ENCODE measurements at places on chromosomes 11 and 22.

GRCh38 chr11:33463059-33463458, 205.9 kb downstream of the HIPK3 start:
- DNase-seq = no peak

- DNase-seq = no peak
Observed at GRCh38 chr11:129910360-129910759, 15.0 kb upstream of the NFRKB start.

DNA sequence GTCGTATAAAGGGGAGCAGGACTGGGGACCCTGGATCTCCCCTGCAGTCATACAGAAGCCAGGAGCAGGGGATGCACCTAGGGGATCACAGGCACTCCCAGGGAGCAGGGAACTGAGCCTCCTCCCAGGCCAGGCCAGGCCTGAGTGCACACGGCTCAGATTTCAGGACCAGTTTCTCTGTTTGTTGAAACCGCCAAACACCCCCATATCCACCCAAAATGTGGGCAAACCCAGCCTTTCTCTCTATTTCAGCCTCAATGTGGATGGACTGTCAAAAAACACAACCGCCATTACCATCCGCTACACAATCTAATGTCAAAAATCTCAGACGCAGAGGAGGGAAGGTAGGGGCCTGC, 17.5 kb downstream of the MN1 start:
- DNase-seq = no peak

DNA sequence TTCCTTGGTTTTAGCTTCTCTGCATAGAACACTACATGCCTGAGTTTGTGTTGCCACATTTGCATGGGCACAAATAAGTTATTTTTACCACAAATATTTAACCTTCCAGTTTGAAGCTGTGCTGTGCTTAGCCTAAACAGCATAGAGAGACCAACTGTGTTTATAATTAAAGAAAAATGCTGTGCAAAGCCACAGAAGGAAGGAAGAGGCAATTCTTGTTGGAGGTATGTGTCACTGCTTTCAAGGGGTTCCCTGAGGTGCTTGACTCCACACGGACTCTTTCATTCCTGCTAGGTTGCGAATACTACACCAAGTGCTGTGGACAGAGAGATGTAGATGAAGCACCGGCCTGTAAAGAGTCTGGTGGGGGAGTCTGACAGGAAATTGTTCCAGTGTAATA, 47.6 kb upstream of the OLFML1 start:
- no peak for DNase-seq

- no peak for DNase-seq
Observed at GRCh38 chr22:45516163-45516562, 13.5 kb downstream of the FBLN1 start.

DNA sequence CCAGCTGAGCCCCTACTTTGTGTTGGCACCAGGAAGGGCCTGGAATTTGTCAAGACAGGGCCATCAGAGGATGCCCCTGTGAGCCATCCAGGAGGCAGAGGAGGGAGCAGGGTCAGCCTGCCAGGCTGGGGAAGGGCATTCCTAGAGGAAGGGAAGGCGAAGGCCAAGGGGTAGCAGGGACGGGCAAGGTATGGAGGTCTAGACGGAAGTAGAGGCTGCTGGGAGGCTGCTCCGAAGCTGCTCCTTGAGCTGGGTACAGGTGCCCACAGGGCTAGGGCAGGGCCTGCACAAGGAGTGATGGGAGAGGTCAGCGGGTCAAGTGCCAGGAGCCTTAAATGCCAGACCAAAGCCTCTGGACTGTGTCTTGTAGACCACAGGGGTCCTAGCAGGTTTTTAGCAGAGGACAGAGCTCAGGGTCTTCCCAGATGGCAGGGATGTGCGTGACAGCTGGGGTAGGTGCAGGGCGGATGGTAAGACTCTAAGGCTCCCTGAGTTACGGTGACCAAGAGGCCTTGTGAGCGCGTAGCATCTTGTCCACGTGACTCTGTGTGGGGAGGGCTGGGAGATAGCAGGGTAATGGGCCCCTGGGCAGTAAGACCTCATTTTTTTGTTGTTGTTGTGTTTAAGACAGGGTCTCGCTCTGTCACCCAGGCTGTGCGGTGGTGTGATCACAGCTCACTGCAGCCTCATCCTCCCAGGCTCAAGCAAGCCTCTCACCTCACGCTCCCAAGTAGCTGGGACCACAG, 31.7 kb upstream of the CSNK1E start:
- no peak for DNase-seq

DNA sequence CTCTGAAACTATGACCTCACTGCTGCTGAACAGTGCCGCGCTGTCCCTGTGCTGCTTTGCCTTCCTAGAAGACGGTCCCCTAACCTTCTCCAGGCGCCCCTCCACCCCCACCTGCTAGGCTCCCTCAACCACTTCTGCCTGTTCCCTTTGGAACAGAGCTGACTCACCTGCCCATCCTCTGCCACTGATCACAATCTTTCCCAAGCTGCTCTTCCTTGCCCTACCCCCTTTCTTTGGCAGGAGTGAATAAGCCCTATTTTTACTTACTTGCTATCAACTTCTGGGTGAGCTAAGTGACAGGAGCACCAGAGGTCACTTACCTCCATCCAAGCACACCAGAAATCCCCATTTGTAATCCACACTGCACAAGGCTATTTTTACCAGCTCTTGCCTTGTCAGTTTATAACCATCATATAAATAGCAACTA, 116.0 kb upstream of the BID start:
- no peak for DNase-seq

DNA sequence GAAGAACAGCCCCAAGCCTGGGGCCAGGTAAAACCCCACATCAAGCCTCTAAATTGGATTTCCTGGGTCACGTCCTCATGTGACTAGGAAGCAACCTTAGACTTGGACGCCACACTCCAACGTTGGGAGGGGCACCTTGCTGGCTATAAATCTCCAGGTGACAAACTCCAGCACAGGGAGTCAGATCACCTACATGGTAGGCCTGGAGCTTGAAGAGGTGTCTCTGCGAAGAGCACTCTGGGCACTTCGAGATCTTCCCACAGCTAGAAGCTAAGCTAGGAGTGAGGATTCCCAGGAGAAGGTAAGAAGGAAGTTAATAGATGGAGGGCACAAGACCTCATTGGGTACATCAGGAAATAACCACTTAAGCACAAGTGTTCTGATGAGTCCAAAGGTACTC, 77.1 kb upstream of the GNAZ start:
- no peak for DNase-seq

- no peak for DNase-seq
Observed at GRCh38 chr11:63920126-63920938, 3.4 kb upstream of the RCOR2 start.

GRCh38 chr11:2612884-2613571, 86.8 kb downstream of the KCNQ1OT1 start:
- DNase-seq = no peak

GRCh38 chr11:105004021-105004420, 18.9 kb downstream of the CASP5 start:
- DNase-seq = no peak

DNA sequence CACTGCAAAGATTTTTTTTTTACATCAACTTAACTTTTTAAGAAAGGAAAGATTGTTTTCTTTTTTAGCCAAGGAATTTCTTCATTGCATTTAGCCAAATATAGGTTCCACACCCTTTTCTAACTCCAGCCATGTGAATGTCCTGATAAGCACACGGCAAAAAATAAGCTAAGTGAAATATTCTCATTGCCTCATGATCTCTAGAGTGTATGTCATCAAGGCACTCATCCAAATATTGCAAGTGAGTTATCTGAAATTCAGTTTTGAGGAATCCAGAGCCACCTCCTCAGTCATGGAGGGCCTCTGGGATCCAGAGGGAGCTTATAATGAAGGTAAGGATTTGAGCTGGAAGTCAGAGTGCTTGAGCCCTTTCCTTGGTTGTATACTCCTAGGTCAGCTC, 80.0 kb downstream of the BLID start:
- DNase-seq = no peak

DNA sequence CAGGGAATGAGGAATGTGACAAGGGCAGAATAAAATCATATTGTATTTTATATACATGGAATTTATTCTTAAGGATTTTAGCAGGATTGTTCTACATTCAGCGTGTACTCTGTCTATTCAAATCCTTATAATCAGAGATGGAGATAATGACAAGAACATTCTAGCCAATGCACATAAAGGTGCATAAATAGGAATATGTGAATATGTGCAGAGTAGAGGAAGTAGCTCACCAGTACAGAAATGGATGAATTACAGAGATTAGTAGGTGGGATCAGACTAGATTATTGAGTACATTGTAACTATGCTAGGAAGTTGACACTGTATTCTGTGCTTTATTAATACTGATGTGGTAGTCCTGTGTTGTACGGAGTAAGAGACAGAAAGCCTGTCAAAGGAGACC, 1308.8 kb downstream of the FAM181B start:
- DNase-seq = no peak

GRCh38 chr11:106173291-106173690, 95.8 kb downstream of the AASDHPPT start:
- DNase-seq = no peak

- no peak for DNase-seq
Observed at GRCh38 chr11:81092522-81092921, 1641.1 kb downstream of the FAM181B start.

DNA sequence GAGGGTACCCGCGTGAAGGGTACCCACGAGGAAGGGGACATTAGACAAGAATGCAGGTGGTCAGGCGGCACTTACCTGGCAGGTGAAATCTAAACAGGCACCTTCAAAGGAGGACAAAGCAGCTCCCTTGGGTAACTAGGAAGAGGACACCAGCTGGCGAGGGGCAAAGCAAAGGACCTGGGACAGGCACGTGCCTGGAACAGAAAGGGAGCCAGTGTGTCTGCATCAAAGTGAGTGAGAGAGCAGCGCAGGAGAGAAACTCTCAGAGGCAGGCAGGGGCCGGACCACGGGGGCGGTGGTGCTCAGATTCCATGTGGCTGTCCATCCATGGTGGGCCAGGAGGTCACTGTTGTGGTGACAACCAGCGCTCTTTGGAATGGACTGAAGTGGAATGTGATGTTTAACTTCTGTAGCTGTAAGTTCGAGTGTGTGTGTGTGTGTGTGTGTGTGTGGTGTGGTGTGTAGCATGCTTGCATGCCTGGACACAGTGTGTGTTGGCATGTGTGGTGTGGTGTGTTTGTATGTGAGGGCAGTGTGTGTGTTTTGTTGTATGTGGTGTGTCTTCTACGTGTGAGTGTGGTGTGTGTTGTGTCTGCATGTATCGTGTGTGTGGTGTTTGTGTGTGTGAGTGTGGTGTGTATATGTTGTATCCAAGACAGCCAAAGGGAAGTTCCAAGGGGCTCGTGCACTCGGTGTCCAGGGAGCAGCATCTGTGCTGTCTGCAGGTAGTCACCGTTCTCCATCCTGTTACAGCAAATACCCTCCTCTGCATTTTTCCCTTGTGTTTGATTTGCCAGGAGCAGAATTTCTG, 86.4 kb downstream of the CDKN1C start:
- peak; percentile 11 for DNase-seq

DNA sequence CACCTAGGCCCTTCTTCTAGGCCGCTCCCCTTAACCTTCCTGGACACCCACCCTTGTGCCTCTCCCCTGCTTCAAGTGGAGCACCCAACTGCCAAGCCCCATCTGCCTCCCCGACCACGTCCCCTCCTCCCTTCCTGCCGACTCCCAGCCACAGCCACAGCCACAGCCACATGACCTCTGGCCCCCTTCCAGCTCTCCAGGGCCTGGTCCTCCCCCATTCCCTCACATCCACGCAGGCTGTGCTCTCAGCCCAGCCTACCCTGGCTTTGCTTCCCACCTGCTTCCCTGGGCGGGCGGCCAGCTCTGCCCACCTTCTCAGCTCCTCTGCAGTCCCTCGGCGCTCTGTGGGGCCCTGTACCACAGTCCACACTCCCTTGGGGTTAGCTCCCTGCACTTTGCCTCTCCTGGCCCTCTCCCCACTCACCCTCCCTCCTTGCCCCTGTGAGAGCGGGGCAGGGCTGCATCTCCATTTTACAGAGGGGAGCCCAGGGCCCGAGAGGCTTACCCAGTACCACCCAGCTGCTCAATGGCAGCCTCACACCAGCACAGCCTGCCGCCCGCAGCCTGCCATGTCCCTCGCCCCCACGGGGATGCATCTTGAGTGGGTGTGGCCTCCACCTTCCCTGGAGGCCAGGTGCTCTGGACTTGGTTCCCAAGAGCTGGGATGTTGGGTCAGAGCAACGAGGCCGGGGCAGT, 20.3 kb downstream of the PARVG start:
- DNase-seq = no peak

DNA sequence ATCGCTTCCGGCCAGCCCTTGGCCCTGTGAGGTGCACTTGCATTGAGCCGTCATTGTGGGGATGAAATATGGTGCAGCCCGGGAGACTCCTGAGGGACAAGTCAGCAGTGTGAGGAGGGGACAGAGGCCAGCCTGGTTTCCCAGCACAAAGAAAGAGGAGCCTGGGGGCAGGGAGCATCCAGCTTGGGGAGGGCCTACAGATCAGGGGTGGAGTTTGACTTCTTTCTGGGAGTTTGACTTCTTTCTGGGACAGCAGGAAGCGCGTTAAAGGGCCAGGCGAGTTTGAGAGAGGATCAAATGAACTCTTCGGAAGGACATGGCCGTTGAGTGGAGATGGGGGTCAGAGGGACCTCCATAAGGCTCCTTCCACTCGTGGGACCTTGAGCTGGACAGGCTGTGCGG, 91.9 kb downstream of the LRRC32 start:
- no peak for DNase-seq

- DNase-seq = no peak
Observed at GRCh38 chr11:118169300-118170140, 6.9 kb downstream of the SCN2B start.

DNA sequence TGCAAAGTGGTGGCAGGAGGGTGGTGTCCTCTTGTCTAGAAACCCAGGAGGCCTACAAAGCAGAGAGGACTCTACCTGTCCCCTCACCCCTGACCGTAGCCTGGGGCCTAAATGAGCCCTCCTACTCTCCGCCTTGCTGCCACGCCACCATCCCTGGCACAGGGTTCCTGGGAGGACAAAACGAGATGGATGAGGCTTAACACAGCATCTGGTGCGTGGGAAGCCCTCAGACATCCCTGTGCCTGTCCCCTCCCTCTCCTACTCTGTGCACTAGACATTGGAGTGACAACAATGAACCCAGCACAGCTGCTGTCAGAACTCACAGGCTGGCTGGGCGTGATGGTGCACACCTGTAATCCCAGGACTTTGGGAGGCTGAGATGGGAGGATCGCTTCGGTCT, 36.4 kb upstream of the DKK3 start:
- DNase-seq = no peak

GRCh38 chr22:19085233-19085718, 36.9 kb downstream of the DGCR2 start:
- DNase-seq = no peak

GRCh38 chr11:20876738-20877137, 207.4 kb downstream of the NELL1 start:
- no peak for DNase-seq

DNA sequence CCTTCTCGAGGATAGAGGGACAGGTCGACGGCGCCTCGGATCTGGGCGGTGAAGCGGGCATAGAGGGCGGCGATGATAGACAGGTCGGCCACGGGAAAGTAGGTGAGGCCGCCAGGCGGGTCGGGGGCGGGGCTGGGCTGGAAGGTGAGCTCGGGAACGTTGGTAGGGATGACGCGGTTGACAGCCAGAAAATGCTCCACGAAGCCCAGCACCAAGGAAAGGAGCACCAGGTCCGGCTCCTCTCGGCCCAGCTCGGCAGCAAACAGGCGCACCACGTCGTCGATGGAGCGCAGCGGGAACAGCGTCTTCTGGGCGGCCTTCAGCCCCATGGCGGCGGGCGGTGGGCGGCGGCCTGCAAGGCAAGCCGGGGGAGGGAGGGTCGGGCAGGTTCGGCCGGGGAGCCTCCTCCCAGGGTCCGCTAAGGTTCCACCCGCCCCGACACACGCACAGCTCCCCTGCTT, 540 bp downstream of the MEN1 start:
- no peak for DNase-seq

All from activated T-cell treated with anti-CD3 and anti-CD28 coated beads, Interleukin-2, amount 50 U/mL, for 24 hours (primary cell).